Central memory CD4-positive, alpha-beta T cell (primary cell): ENCODE measurements at places on chromosomes 4 and X.

DNA sequence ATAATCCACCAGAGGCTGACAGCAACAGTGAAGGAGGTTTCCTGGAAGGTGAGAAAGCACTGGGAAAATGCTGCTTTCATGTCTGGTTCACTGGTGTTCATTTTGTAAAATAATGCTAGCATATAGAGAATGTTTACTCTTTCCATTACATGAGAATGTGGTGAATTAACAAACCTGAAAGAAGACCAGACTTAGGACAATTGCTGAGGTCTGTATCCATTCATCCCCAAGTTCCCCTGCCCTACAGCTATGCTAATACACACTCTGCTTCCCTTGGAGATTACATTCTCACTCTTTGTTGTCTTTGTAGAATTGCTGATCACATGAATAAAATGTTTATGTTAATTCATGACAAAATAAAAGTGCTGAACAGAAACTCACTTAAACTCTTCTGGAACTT, 99.5 kb downstream of the ARHGAP6 start:
- no peak for DNase-seq

GRCh38 chr4:113293043-113293560, 243.6 kb downstream of the ANK2 start:
- DNase-seq: no peak

DNA sequence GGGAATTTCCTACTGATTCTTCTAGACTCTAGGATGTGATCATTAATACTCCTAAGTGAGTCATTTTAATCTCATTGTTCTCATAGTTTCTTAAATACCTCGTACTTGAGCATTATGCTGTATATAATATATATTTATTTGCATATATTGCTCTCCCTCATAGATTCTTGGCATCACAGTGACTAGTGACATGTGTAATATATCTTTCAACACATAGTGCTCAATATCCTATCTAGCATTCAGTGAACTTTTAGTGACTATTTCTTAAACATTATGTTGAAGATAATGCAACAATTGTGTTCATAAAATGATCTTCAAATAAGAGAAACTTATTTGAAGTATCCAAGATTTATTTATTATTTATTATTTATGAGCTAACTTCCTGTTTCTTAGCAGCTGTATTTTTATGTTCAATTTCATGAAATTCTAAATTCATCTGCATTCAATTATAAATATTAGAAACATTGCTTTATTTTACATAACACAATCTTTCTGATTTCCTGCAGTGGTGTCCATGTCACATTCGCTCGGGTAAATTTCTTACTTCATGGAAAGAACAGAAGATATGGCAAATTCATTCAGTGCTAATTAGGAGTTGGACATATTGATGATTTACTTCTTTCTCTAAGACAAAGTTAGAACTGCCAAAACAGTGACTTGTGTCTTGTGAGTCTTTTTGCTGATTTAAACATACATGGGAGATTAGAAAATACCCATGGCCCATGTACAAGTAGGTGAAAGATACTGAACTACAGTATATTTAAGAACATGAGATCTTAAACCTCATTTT, 1095.5 kb upstream of the IGFBP7 start:
- DNase-seq: no peak

- DNase-seq: no peak
These were observed 139.5 kb downstream of the RAPGEF2 start for GRCh38 chr4:159242427-159242826.

GRCh38 chr4:65661471-65661870, 8.8 kb downstream of the EPHA5 start:
- no peak for DNase-seq

DNA sequence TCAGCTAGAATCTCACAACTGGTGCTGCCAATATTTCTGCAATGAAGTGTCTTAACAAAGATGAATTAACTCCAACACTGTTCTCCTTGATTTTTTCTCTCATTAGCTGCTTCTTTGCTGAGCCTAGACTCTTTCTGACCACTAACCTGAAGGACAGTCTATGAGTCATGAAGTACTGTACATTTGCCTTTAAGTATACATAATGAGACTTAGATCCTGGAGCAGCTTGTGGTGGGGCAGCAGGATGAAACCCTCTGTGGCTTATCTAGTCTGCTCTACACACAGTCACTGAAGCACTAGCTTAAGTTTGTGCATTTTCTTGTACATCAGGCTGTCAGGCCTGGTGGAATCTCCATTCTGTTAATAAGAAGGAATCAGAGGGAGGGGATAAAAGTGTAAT, 307.4 kb upstream of the SMIM31 start:
- no peak for DNase-seq

GRCh38 chr4:99863804-99864203, 30.4 kb downstream of the LAMTOR3 start:
- DNase-seq: no peak

DNA sequence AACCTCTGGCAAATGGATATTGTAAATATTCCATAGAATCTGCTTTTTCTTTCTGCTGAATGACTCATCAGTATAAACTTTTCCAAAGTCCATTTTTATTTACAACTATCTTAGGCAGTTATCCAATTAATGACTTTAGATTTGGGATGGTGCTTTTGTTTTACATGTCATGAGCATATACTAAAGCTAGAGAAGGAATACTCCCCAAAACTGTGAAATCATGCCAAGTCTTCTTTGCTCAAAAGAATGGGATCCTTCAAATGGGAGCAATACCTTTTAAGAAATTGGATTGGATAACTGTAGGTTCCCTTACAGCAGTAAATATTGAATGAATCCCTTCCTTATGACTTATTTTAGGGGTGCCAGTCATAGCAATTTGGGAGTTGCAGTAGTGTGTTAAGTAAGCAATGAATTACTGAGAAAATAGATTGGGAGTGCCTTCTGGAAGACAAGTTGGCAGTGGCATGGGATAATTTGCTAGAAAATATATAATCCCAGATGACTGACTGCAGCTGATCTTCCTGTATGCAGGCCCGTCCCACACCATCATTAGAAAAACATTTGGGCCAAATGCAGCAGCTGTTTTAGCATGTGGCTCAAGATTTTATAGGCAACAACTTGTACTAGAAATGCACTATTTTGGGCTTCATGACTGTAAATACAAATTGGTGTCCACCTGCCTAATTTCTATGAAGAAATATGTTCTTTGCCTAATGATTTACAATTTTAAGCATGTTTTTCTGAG, 2.8 kb downstream of the TMPRSS11D start:
- no peak for DNase-seq

DNA sequence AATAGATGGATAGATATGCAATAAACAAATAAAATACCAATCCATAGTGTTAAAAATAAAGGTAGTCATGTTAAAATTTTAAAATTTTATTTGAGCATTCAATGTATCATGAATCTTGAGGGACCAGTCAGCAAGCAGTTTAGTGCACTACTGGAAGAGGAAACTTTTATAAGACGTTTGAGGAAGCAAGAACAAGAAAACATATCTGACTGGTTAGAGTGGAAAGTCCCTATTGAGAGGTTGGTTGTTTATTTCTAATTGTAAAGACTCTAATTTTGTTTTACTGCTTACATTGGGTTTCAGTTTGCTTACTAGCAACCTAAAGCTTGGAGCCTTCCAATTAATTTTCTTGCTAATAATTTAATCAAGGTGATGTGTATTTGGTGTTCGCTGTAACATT, 786.2 kb downstream of the RAB28 start:
- no peak for DNase-seq
